ENCODE measurements at places on chromosomes 12 and 14.

- no peak for DNase-seq
These were observed 1.8 kb upstream of the TESC start for GRCh38 chr12:117100851-117101673.

GRCh38 chr12:70660620-70661219, 23.5 kb upstream of the PTPRB start:
- no peak for DNase-seq

DNA sequence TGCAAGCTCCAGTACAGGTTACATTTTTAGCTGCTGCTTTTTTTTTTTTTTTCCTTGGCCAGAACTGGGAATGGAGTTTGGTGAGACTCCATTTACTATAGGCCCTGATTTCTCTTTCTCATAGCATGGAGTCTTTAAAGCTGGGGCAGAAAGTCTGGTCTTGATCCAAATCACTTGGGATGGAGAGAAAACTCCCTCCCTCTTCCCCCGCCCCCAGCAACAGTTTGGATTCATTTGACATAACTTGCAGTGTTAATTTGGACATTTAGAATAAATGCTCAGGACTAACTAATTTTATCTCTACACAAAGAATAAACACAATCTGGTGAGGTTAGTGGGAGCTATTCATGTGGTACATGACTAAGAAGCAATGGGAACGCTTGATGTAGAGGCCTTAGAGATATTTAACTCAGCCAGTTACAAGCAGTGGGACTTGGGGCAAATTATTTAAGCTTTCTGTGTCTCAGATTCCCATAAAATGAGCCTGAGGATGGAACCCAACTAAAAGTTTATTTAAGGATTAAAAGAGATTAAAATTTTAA, 107.3 kb upstream of the ARHGAP5 start:
- no peak for DNase-seq

GRCh38 chr12:121723200-121723599, 10.6 kb downstream of the TMEM120B start:
- no peak for DNase-seq

GRCh38 chr12:89960011-89960507, 251.4 kb upstream of the ATP2B1 start:
- no peak for DNase-seq

- no peak for DNase-seq
These were observed 41.4 kb downstream of the BORCS5 start for GRCh38 chr12:12398026-12398859.

GRCh38 chr12:117120787-117121186, 21.6 kb upstream of the TESC start:
- no peak for DNase-seq

DNA sequence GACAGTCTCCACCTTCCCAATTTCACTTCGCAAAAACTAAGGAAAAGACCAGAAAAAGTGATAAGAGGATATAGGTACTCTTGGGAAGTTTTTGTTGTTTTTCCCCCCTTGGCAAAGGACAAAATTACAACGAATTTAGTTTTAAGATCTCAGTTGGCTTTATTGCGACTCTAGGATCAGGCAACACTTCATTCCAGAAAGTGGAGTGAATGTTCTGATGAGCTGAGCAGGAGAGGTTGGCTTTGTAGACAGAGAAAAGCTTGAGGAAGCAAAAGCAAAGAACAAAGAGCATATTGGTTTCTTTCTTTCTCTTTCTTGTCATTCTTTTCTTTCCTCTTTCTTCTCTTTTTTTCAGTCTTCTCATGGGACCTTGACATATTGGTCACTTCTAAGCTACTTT, 640 bp upstream of the ZFYVE1 start:
- no peak for DNase-seq

DNA sequence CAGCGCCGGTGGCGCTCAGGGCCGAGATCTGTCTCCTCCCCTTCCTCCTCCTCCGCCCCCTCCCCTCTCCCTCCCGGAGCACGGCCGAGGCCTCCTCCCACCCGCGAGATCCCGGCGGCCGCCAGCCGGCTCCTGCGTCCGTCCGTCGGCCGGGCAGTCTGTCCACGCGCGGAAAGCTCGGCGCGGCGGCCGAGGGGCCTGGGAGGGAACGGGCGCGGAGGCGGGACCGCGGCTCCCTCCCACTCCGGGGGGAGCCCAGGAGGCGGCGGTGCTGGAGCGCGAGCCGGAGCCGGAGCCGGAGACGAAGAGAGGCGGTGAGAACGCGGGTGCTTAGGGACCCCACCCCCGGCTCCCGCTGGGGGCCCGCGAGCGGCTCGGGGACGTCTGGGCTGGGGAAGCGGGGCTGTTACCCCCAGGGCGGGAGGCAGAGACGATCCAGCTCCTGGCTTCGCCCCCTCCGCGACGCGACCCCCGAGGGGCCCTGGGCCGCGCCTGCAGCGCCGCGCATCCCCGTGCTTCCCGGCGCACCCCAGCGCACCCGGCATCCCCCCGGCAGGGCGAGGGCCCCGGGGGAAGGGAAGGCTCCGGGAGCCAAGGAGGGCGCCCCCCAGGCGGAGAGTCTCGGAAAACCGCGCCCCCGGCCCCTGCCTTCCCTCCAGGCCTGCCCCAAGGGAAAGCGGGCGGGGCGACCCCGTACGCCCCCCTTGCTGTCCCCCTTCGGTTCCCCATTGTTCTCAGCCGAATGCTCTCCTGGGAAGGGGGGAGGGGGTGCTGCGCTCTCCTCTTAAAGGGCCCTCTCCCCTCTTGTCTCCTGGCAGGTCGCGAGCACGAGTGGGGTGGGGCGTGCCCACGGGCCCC, at the start of gene DTX1:
DTX1 (plus strand) TSS at position 100 of the 858 bp plus-strand sequence. CDS start 1,463 bp downstream, outside the sequence.
- no peak for DNase-seq

DNA sequence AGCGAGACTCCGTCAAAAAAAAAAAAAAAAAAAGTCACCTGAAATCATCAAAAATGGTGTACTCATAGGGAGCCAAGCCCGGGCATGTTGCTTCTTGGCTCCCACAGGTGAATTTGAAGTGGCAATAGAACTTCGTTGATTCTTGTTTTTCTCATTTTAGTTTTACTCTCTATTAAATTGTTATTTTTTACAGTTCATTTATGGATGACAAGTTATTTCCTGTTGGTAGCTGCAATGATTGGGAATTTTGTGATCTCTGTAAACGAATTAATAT, 1.3 kb downstream of the TM7SF3 start:
- no peak for DNase-seq

DNA sequence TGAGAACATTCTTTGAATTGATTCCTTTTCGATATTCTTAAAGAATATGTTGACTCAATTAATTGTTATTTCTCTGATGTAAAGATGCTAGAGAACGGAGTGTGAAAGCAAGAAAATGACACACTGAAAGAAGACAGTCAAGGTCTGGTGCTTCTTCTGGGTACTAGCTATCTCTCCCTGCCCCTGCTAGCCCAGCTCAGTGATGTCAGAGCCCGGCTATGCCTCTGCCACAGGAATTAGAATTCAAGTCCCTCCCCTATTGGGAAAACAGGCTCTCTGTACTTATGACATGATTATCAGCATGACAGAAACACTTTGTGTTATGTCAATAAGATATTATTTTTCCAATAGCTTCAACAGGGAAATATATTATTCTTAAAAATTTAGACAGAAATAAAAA, 252.4 kb downstream of the KCNC2 start:
- DNase-seq: no peak

DNA sequence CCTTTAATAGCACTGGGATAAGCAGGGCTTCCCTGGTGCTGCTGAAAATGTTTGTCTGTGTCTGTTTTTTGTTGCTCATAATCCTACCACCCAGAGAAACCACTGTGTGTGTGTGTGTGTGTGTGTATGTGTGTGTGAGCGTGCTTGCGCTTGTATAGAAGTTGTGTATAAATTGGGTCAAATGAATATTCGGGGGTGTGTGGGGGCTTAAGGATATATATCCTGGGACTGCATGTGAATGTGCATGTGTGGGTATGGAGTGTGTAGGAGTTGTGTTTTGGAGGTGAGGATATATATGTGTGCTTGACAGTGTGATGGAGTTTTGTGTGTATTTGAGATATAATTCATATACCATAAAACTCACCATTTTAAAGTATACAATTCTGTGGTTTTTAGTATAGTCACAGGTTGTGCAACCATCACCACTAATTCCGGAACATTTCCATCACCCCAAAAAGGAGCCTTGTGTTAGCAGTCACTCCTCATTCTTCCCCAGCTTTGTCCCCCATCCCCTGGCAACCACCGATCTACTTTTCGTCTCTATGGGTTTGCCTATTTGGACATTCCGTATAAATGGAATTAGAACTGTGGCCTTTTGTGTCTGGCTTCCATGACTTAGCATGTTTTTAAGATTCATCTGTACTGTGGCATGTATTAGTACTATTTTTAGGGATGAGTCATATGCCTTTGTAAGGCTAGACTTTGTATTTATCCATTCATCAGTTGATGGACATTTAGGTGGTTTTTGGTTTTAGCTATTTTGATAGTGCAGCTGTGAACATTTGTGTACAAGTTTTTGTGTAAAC, 25.6 kb downstream of the TCTN1 start:
- no peak for DNase-seq

GRCh38 chr14:101791919-101792572, 30.5 kb downstream of the PPP2R5C start:
- DNase-seq: no peak

DNA sequence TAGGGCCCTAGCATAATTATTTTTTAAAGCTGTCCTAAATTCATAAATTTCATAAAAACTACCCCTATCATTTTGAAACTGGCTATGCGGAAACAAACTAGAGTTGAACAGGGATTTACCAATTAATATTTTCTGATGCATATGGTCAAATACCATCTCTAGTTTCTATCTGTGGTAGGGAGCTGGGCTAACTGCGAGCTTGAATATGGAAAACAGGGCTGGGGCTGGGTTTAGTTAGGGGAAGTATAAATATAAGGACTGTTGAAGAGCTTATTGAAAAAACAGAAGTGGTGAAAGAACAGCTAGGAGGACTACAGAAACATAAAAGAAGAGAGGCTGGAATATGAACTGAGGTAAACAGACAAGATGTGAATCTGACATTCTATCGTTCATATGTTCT, 91.8 kb downstream of the SLC38A1 start:
- DNase-seq: no peak

GRCh38 chr12:57717131-57717530, 21.4 kb downstream of the AGAP2 start:
- no peak for DNase-seq

DNA sequence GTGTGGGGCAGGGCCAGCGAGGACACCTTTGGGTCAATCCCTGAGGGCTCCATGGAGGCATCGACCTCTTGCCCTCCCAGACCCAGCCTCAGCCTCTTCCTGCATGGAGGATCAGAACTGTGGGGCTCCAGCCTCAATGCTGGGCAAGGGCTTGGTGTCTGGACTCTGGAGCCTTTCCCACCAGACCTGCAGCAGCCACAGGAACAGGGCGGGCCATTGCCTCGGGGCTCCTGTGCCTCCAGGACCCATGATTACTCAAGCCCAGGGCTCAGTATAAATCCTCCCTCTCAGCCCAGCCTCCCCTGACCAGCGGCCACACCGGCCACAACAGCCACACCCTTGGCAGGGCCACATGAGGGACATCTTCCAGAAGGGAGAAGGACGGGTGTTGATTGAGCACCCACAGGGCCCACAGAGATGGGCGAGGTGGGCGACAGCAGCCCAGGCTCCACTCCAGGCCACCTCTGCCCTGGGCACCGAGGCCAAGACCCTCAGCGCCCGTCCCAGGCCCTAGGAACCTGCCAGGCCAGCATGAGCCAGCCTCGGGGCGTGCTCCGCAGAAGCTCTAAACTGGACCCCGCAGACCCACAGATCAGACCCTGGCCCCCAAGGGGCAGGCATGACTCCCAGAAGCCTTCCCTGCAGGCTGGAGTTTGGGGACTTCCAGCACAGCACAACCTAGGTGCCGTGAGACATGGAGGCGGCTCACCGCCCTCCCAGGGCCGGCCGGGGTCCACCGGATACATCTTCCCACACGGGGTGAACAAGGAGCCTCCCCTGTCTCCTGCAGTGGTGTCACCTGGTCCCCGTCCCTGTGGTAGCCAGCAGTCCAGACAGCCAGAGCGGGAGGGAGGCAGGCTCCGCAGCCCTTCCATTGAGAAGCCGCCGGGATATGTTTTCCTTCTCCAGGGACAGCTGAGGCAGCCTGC, 25.1 kb downstream of the NCOR2 start:
- DNase-seq: no peak

GRCh38 chr12:18567787-18568186, 170.0 kb downstream of the PLCZ1 start:
- DNase-seq: no peak

DNA sequence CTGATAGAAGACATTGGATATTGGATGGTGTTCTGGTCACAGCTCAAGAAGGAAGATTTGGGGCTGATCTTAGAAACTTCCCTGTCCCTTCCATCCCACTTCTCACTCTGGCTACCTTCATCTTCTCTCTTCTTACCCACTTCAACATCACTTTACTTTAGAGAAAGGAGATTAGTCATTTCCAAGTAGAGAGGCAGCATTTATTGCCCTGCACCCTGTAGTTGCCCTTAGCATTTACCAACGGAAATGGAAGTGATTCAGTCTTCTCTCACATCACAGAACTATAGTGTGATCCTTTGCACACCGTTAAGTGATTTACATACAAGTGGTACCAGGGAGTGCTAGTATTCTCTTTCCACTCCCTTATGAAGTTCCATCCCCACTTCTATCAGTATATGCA, 52.4 kb downstream of the PHLDA1 start:
- DNase-seq: no peak

DNA sequence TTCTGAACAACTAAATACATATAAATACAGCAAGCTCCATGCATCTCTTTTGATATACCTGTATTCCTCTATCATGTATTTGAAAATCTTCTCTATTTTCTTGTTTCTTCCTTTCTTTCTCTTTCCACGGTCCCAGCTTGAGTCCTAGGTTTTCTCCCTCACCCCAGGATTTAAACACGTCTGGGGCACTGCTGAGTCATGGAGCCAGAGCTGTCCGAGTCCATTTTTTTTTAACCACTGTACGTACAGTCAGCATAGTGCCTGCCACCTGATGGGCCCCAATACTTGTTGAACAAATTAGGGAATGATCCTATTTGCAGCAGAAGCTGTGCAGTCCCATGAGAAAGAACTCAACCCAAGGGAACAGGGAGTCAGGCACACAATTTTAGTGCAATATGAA, 158.1 kb downstream of the ATP23 start:
- DNase-seq: no peak

Measured in right renal cortex interstitium (tissue), 3 donors.